ENCODE measurements at places on chromosomes 16 and 17.

DNA sequence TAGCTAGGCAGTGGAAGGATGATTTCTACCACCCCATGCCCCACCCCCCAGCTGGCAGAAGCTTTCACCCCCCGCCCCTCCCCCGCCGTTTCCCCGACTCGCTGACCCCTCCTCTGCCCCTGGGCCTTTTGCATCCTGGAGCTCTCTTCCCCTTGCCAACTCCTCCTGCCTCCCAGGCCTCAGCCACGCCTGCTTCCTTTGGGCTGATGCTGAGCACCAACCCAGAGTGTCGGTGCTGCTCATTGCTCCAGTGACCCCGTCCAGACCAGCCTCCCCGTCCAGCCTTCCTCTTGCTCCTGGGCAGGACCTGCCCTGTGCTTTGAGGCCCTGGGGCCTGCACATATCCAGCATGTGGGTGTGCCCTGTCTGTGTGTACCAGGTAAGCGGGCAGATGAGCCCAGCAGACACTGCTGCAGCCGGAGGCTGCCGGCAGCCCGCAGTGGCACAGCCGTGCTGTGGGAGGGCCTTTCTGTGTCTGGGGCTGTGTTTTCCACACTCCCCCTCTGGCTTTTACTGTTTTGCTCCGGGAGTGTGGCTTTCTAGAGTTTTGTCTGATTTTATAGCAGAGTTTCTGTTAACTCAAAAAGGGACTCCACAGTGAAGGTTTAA, 72.9 kb downstream of the JPH3 start:
- no peak for DNase-seq

DNA sequence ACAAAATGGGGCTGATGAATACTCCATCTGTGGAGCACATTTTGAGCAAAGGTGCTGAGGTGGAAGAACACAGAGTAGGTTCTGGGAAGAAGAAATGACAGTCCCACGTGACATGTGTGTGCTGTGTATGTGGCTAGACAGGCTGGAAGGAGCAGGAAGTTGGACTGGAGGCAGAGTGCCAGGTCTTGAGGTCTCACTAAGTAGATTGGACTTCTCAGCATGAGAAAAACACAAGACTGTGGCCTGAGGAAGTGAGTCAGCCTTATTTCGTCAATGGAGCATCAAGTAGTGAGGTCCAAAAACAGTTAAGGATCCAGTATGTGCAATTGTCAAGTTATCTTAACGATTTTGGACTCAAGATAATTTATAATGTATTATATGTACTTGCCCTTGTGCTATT, 736.5 kb downstream of the KCNJ2 start:
- no peak for DNase-seq

DNA sequence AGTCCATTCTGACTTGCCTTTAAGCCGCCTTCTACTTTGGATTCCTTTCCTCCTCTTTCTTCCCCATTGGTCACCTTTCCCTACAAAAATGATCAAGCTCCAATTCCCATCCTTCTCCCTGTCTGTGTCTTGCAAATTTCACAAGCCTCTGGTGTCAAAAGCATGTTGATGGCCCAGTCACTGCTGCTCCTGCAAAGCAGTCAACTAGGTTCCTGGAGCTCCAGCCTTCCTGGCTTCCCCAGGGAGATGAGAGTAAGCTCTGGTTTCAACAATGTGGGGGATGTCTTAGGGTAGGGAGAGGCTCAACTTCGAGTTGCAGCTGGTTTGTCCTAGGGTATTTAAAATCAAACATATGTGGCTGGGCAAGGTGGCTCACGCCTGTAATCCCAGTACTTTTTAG, 36.1 kb upstream of the HELZ start:
- DNase-seq = no peak

DNA sequence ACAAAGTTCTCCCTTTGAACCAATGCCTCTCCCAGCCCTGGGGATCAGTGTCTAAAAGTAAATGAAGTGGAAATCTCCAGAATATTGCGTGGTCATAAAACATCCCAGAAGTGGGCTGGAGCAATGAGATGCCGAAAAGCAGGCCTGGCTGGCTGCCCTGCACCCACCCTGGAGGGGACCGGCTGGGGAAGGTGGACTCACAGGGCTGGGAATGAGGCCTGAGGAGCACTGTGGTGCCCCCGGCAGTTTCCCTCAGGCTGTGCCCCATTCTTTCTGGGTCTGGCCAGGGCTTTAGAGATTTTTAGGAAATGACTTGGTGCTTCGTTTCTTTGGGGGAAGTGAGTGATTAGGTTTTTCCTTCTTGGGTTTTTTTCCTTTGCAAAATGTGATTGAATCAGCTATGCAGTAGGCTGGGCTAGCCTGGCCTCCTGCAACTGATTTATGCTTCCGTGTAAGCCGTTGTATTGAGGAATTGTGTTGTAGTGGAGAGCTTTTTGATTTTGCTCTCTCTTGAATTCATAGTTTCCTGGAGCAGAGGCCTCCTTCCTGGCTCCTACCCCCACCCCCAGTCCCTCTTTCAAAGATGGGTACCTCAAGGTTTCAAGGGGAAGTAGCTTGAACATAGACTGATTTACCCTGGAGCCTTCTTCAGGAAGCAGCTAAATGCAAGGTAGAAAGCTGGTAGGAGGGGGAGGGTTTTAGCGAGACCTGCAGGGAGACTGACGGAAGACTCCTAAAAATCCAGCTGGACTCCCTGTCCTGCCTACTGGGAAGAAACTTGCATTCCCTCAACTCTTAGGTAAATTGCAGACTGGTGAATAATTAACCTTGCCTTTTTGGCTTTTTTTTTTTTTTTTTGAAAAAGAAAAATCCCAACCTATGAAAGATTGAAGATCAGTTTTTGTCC, 170.2 kb downstream of the RAB11FIP4 start:
- DNase-seq = no peak

GRCh38 chr17:77542011-77542410, 401.2 kb downstream of the SEC14L1 start:
- DNase-seq = no peak

- no peak for DNase-seq
Observed at GRCh38 chr16:82116535-82116934, 53.5 kb downstream of the MPHOSPH6 start.
